ENCODE measurements at places on chromosomes 6 and 20.

- no peak for DNase-seq
Observed at GRCh38 chr6:40419946-40420728, 167.0 kb downstream of the LRFN2 start.

DNA sequence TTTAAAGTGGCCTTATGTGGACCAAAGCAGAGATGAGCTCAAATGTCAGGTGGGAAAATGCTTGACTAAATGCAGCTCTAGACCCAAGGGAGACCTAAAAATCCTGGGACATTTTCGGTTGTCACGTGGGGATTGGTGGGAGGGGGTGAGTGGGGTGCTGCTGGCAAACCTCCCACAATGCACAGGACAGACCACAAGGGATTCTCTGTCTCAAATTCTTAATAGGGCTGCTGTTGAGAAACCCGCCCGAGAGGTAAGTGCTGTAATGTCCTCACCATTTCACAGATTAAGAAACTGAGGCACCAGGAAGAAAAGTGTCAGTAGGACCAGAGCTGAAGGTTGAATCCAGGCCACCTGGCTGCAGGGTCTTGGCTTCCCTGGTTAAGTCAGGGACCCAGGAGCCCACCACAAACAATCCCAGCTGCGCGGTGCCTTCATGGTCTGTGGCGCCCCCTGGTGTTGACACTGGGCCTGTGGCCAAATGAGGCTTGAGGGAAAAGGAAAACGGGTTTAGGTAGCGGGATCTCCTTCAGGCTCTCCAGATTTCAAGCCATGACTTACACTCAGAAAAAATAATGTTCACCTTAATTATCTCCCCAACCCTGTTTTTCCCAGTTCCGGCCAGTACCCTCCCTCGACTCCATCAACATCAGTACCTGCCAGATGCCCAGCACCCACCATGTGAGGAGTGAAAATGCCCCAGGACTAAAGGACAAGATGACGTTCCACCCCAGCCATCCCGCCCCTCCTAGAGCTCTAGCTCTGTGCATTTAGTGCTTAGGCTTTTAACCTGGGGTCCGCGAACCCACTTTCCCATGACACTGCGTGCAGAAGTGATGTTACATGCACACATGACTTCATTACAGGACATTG lies 7.2 kb downstream of the HLA-G start:
- no peak for DNase-seq

DNA sequence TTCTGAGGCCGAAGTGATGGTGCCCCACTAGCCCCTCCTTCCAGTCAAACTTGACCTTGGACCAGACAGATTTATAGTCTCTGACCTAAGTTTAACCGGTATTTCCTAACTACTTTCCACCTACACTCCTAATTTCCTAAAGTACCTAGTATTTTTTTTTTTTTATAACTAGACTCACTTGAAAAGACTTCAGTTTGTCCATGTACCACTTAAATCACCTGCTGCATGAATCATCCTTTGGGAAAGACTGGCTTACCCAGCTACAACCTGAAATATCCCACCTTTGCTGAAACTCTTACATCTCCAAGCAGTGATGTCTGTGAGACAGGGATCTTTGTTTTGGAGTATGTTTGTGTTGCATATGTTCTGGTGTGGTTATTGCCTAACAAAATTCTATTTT lies 71.1 kb downstream of the ZDHHC14 start:
- DNase-seq: no peak

DNA sequence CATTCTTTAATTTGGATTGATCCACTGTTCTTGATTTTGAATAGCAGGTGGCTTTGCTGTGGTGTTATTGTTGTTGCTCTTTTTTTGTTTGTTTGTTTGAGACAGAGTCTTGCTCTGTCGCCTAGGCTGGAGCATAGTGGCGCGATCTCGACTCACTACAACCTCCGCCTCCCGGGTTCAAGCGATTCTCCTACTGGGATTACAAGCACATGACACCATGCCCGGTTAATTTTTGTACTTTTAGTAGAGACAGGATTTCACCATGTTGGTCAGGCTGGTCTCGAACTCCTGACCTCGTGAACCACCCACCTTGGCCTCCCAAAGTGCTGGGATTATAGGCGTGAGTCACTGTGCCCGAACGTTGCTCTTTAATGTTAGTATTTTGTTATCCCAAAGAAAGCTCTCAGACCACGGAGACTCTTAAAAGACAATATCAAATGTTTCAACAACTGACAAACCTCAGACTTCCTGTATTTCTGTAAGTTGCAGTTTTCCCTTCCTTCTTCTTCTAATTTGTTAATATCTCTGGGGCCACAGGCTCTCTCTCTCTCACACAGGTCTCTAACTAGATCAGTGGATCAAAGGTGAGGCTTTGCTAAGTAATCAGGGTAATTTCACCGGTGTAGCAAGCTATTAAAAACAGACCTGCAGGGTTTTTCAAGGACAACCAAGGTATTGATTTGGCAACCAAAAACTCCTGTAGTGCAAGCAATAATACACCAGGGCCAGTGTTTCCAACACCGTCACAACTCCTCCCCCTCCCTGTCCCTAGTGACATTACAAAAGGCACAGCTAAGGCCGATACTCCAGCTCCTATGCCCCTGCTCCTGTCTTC lies 48.8 kb upstream of the ZNF217 start:
- peak; percentile 34 for DNase-seq

DNA sequence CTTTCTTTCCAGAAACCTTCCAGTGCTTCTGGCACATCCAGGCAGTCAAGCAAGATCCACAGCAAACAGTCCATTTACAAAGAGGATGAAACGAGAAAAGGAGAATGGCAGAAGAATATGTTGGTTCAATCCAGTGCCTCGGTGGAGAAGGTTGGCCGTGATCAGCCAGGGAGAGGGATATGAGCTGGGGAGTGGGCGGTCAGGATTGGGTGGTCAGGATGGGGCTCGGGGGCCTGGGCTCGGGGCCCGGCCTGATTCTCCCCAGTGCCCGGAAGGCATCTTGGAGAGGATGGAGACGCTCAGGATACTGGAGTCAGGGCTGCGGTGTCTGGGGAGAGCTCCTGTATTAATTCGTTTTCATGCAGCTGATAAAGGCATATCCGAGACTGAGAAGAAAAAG lies 61.3 kb downstream of the EFCAB8 start:
- DNase-seq: no peak

DNA sequence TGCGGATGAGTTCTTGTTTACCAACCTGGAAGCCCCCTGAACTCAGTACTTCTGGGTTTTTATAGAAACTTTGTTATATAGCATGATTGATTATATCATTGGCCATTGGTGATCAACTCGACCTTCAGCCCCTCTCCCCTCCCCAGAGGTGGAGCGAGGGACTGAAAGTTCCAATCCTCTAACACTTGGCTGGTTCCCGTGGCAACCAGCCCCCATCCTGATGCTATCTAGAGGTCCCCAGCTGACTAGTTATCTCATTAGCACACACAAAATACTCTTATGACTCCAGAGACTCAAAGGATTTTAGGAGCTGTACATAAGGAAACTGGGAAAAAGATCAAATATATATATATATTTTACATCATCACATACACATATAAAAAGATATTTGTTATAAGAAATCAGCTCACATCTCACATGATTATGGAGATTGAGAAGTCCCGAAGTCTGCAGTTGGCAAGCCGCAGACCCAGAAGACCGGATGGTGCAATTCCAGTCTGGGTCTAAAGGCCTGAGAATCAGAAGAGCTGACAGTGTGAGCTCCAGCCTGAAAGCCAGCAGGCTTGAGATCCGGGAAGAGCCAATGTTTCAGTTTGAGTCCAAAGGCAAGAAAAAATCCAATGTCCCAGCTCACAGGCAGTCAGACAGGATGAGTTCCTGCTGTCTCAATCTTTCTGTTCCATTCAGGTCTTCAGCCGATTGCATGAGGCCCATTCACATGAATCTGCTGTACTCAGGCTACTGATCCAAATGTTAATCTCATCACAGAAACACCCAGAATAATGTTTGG lies 179.3 kb upstream of the DTNBP1 start:
- DNase-seq: no peak

DNA sequence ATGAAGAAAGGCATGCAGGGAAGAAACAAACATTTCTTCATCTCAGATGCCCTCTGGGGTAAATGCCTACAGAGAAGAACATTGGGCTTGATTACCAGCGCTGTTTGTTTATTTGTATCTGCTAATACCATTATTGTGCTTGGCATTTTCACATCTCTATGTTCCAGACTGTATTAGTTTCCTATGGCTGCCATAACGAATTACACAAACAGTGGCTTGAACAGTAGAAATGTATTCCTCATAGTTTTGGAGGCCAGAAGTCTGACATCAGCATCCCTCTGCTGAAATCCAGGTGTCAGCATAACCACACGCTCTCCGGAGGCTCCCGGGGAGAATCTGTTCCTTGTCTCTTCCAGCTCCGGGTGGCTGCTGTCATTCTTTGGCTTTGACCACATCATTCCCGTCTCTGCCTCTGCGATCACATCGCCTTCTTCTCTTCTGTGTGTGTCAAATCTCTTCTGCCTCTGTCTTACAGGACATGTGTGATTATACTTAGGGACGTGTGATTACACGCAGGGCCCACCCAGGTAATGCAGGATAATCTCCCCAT lies 241.6 kb upstream of the SUPT3H start:
- no peak for DNase-seq
